ENCODE measurements at places on chromosomes 16 and 17.
A peak's percentile ranks its signal among the peaks of the same experiment; 100 is the strongest.

GRCh38 chr17:39562976-39563375, 44.7 kb downstream of the NEUROD2 start:
- DNase-seq: no peak

DNA sequence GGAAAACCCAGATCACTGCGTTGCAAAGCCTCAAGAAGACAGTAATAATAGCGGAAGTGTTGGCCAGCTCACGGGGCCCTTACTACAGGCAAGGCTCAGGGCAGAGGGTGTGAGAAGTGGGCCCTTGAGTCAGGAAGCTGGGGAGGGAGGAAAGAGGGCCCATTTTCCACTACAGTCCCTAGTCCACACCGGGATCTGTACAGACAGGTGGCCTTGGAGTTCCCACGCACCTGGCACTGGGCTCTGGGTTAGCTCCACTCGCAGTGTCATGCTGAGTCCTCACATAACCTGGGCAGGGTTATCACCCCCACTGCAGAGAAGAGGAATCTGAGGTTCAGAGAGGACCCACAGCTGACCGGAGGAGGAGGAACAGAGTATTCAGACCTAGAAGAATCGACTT, 16.8 kb upstream of the MTSS2 start:
- DNase-seq: no peak

GRCh38 chr16:30076276-30076791, 540 bp downstream of the PPP4C start:
- DNase-seq: no peak

GRCh38 chr17:40321961-40322357, 13.0 kb downstream of the RARA start:
- no peak for DNase-seq

DNA sequence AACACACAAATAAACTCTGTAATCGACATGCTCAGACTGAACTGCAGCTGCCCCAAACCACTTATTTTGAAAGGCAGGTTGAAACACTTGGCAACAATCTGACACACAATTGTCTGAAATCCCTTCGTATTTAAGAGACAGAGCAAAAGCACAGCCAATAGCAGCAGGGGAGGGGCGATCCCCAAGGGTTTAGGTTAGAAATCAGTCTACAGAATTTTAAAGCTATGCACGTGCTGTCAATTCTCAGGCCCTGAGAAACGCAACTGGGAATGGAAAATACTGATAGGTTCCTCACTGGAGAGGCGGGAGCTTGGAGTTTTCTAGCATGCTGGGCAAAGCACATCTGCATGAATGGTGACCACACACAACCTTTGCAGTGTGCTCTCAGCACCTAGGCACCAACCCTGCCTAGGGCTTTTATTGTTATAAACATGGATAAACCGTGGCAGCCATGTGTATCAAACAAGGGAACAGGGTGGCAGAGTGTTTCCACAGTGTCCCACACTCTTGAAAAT, 168.0 kb downstream of the AATF start:
- DNase-seq: no peak

- peak; percentile 31 for DNase-seq
These were observed 636 bp downstream of the WWOX start for GRCh38 chr16:78100112-78100467.

GRCh38 chr17:1083451-1084187, 86.7 kb downstream of the TIMM22 start:
- DNase-seq: no peak

DNA sequence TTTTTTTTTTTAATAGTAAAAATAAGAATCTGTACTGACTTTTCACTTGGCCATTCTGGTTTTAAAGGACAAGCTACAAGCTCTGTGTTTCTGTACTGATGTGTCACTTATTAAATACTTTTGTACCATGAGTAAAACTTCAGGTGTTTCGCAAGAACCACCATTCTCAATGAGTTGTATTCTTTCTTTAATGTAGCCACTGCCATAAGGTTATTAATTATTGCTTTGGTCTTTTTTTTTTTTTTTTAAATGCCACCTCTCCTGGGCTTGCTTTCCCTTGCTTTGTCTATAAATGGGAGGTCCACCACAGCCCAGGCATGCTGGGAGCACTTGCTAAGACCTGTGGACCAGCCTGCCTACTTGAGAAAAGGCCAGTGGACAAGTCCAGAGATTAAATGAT, 8.4 kb downstream of the ARL2BP start:
- no peak for DNase-seq

- no peak for DNase-seq
These were observed 65.2 kb upstream of the SIAH1 start for GRCh38 chr16:48450367-48450766.

DNA sequence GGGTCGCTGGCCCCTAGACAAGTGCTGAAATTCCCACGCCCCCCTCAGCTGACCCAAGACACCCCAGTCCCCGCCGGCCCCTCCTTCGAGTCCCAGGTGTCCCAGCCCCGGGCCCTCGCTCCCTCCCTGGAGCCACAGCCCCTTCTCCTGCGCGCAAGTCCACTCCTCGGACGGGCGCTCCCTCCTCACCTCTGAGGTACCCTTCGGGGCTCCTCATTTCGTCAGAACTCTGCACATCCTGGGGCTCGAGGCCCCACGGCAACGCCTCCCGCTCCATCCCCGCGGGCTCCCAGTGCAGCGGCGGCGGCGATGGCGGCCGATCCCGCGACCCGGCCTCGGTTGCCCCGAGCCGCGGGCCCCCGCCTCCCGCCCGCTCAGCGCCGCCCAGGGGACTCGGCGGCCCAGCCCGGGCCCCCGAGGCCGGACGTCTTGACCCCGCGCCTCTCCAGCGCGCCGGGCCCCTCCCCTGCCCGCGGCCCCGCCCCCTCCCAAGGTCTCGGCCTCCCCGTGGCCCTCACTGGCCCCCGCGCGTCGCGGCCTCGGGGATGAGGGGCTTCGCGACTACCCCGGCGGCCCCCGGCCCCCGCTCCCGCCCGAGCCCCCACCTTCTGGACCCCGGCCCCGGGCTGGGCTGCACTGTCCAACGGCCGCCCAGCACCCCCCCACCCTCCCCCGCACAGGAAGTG, at the start of gene ZNF768:
TSS of gene ZNF768 (minus strand) at position 430 of the 686 bp plus-strand sequence. CDS start at position 277, 153 bp downstream.
- DNase-seq: no peak

- DNase-seq: no peak
These were observed 28.5 kb downstream of the TNS4 start for GRCh38 chr17:40472733-40473452.

DNA sequence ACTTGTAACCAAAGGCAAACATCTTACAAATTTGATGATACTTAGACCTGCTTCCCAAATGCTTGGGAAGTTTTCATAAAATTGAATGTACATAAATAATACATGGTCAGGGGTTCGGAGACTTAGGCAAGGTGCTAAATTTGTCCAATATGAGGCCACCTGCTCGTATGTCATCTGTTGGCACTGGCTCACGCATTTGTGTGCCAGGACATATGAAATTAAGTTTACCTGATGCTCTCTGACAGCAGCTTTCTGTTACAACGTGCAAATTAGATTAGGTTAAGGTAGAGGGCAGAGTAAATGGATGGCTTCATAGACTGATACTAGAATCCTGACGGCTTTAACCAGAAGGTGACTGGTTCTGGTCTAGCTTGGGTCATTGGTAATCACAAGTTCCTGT, 970.3 kb upstream of the RBFOX1 start:
- DNase-seq: no peak

- no peak for DNase-seq
These were observed 54.2 kb downstream of the PITPNM3 start for GRCh38 chr17:6502142-6502541.

DNA sequence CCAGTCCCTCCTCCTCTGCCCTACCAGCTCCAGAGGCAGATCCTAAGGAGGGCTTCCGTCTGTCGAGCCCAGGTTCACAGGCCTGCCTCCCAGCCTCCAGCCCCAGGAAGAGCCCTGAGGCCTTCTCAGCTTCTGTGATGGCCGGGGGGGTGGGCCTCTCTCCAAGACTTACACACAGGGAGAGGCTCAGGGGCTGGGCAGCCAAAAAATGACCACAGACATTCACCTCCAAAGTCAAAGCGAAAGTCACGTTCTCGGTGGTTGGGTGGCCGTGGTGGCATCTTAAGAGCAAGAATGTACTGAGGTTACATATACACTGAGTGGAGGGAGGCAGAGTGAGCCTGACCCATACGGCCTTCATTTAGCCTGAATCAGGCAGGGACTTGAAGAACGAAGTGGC, 119.1 kb downstream of the CCDC182 start:
- DNase-seq: no peak

DNA sequence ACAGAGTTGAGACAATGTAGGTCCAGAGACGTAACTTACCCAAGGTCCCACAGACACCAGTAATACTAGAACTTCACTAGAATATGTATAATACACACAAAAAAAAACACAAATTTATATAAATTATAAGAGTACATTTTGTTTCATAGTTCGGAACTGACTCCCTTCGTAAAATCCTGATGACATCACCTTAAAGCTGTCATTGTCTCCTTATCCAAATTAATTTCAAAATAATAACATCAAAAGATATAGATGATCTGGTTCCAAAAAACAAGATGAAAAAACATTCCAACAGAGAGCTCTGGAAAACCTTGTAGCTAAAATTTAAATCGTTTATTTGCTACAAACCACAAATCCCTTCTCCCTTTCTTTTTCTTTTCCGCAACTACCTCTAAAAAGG, 10.0 kb downstream of the FBXL20 start:
- DNase-seq: no peak

DNA sequence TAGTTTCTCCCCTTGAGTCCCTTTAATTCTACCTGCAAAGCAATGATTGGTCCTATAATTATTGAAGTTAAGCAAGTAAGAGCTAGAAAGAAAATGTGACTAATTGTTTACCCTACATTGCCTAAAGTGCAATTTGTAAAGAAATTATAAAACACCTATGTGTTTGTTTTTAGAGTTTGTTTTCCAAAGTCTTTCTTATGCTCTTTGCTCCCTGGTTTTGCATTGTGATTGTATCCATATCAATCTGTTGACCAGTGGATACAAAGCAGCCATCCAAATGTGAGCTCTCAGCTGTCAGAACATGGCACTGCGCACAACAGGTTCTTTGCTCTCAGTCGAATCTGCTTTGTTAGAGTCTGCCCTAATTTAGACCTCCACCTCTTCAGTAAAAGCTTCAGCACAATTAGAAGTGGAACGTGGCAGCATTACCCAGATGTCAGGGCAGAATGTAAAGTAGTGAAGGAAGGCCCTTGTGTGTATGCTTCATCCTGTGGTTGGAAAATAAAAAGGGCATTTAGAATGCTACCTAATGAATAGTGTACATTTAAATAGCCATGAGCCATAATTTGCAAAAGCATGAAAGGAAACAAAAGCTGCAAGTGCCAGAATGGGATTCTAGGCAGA, 70.5 kb downstream of the AATF start:
- DNase-seq: no peak

GRCh38 chr16:30758988-30759491, 2.8 kb downstream of the CFAP119 start:
- DNase-seq: no peak

DNA sequence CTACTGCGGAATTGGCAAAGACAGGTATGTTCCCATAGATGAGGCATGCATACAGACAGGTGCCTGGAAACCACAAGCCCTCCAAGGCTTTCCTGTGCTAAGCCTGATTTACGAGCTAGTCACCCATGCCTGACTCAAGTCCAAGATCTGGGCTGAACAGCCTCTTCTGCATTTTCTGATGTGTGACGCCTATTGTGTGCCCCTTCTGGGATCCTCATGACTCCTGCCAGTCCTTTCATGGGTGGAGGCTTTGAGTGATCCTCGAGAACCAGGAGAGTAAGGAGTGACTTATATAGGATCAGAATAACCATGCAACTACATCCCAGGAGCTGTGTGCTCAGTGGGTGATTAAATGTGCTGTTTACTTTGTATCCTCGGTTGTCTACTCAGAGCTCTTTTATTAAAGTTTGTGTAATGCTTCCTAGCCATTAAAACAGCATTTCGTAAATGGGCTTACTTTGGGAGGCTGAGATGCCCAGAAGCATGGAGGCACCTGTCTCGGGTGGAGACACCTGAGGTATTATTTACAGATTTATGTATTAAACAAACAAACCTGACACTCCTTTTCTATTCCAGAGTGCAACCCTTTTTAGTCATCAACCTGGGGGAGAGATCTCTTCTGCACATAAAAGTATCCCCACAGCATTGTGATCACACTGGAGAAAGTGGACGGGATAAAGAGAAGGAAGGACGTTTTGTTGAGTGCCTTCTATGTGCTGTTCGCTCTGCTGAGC, 373.0 kb upstream of the DYNLRB2 start:
- DNase-seq: no peak

- no peak for DNase-seq
These were observed 94.8 kb downstream of the RMI2 start for GRCh38 chr16:11439790-11440656.

DNA sequence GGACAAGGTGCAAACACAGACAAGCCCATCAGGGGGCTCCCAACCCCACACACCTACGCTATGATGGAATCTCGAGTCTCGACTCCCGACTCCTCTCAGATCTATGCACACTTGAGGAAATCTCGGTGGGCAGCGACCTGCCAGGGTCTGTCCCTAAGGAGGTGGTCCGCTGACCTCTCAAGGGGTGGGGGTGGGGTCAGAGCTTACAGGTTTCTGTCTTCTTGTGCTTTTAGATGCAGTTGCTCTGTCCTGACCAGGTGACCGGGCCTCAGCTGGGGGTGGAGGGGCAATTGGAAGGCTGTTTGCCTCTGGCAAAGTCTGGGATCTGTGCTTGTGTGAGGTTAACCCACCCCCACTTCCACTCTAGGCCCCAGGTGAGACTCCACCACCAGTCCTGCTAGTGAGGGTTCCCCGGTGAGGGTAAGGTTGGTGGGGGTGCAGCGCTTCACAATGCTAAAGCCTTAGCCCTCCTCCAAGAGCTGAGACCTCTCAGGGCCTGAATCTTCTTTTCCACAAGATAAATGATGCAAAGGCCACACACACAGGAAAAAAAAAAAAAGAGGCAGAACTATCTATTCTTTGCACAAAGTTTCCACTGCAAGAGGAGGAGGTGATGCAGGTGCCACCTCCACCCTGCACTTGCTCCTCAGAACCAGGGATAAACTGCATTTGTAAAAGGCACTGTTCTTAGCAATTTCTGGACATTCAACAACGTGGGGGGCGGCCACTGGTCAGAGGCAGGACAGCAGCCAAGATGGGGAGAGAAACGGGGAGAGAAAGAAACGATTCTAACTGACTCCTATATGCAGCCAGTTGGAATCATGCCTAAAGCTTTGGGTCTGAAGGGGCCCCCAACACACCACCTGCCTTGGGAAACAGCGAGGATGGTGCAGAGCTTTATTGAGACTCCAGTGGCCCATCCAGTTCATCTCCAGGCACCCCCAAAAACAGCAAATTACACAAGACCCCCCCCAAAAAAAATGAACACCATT, 4.1 kb downstream of the CISD3 start:
- no peak for DNase-seq

GRCh38 chr16:15993946-15994665, 44.7 kb downstream of the ABCC1 start:
- DNase-seq: no peak

DNA sequence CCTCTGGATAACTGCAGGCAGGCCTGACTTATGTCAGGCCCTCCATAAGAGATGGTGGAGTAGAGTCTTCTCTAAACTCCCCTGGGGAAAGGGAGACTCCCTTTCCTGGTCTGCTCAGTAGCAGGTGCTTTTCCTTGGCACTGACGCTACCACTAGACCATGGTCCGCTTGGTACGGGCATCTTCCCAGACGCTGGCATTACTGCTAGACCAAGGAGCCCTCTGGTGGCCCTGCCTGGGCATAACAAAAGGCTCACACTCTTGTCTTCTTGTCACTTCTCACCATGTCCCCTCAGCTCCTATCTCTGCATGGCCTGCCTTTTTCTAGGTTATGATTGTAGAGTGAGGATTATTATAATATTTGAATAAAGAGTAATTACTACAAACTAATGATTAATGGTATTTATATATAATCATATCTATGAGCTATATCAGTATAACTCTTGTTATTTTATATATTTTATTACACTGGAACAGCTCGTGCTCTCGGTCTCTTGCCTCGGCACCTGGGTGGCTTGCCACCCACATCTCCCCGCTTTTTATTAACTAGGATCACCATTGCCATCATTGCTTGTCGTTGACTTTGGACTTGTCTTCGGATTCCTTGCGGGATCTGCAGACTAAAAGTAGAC, 59.8 kb upstream of the ARL4D start:
- DNase-seq: peak; percentile 44
